ENCODE measurements at places on chromosomes 11 and 22.

DNA sequence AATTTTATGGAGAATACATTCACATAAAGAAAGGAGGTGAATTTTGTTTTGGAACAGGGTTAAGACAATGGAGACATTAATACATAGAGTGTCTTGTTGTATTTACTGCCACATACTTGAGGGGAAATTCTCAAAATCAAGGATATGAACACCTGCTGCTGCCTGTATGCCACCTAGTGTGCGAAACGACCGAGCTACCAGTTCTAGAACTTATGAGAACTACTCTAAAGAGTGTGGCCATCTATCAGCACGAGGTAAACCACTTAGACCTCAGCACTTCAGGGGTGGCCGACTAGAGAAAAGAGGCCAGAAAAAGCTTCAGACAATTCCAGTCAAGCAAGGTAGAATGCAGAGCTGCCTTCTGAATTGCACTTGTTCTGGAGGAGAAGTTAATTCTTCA is 1.5 kb upstream of the AGBL2 start:
- no peak for DNase-seq

DNA sequence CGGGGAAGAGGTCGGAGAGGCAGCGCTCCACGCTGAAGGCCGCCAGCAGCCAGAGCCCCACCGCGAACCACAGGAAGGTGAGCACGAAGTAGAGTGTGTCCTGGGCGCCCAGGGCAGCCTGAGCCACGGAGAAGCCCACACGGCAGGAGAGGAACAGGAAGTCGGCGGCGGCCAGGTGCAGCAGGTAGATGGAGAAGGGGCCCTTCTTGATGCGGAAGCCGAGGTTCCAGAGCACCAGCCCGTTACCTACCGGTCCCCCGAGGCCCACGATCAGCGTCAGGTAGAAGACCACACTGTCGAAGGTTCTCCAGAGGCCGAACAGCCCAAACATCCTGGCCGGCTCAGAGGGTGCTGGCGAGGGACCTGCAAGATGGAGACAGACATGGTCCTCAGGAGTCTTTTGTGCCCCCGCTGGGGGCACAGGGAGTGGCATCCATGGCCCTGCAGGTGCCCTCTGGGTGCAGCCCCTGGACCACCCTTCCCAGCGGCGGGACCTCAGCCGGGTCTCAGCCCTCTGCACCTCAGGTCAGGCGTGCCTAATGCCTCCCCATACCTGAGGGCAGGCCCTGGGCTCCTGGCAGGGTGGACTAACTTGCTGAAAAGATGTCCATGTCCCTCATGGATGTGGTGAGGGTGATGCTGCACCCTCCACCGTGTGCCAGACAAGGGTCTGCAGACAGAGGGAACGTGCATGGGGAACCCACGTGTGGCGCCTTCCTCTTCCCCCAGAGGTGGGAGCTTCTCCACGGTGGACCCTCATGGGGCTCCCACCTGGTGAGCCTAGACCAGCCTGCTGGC is at the start of gene MRGPRG:
Gene MRGPRG, minus strand, starts transcription at position 331 of the 798 bp plus-strand sequence. Its CDS starts 0 bp downstream, at position 331.
- DNase-seq: no peak

- DNase-seq: no peak
Observed at GRCh38 chr22:33557836-33558235, 362.4 kb downstream of the LARGE1 start.

GRCh38 chr22:17239156-17239701 is 20.0 kb upstream of the ADA2 start:
- DNase-seq: no peak

DNA sequence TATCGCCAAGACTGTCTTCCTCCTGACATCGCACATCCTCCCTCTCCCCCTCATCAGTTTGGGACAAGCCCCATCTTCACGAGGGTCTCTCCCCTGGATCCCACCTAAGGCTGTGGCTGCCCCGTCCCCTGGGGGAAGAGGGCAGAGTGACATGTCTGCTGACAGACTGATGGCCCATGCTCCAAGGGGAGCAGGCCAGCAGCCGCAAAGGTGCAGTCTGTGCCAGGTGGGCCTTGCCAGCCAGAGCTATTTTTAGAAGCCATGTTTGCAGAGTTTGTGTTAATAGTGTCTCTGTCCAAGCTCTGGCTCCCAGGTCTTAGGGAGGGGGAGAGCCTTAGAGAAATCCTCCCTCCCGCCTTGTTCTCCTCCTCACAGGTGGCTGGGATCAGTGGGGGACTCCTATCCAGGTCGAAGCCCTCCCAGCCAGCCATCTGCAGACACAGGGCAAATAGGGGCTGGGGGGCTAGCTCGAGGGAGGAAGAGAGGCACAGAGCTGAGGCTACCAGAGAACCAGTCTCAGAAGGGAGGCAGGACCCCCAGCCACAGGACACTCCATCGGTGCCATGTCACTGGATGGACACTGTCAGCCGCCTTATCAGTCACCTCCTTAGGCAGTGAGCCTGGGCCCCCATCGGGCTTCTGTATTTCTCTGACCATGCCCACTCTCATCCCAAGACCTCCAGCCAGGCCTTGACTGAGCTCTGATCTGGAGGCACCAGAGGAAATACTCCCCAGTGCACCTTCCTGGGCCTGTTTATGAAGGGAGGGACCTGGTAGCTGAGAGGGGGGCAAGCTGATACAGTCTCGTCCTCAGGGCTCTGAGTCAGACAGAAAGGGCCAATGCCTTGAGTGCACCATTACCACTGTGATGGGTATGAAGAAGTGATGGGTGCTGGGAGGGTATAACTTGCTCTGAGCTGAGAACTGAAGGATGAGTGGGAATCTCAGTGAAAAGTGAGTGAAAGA is 49.3 kb downstream of the CHRDL2 start:
- peak; percentile 48 for DNase-seq

- DNase-seq: no peak
Observed at GRCh38 chr11:5507933-5508305, 1.8 kb downstream of the UBQLN3 start.

DNA sequence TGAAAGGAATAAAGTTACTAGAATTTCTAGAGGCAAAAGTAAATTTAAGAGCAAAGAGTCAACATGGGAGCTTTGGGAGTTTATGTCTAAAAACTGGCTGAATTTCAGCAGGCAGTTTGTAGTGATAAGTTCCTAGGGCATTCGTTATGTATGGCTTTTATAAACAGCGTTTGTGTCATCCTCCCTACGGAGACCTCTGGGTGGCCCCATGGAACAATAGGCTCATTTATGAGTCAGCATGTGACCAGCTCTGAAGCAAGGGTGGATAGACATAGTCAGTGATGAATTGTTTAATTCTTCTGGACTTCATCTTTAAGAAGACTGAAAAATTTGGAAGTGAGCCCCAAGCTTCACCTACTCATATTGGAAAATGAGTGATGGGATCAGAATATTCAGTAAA is 37.1 kb downstream of the SVIP start:
- peak; percentile 10 for DNase-seq

- DNase-seq: peak; percentile 82
Observed at GRCh38 chr22:35219012-35219411, 38.3 kb upstream of the HMGXB4 start.

DNA sequence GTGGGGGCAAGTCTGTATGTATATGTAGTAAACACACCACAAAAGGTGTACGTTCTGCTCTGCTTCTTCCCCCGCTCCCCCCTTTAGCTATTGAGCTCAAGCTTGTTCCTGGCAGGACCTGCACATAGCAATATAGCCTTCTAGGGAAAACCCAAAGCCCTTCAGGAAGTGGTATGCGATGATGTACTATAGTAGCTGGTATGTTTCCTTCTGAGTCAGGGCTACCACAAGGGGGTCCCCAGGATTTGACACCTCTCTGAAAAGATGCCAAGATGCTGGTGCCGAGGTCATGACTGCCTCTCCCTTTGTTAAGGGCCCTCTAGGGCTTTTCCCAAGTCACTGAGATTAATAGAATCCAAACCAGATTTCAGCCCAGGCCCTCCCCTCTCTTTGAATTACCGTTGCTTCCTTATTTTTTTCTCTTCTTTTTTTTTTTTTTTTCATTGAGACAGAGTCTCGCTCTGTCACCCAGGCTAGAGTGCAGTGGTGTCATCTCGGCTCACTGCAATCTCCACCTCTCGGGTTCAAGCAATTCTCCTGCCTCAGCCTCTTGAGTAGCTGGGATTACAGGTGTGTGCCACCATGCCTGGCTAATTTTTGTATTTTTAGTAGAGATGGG is 268.4 kb downstream of the ETS1 start:
- DNase-seq: peak; percentile 36

GRCh38 chr11:128302425-128303186 is 284.8 kb downstream of the ETS1 start:
- no peak for DNase-seq

DNA sequence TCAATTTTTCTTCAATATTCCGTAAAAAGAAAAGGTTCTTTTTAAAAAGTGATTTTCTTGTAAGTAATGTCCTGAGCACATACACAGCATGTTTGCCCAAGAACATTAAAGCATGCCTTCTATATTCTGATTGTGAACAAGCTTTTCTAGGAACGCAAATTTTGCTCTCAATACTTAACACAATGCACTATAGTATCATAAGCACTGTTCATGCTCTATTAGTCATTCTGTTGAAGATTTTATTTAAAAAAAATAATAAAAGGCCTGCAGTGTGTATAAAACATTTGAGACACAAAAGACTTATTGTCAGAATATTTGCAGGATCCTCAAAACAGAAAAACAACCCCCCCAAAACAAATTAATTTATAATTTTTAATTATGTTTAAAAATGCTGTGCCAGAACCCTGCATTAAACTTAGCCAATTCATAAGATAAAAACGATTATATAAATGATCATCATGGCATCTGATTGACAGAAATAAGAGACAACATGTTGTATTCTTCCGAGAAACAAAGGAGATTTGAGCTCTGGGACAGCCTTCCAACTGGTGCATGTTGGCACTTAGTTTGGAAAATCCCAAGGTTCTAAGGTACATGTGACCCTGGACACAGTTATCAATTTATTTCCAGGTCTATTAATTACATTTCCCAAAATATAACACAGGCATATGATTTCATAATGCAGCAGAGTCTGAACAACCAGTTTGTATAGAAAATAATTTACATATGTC is 13.1 kb downstream of the MTMR2 start:
- no peak for DNase-seq

- DNase-seq: peak; percentile 43
Observed at GRCh38 chr22:42856179-42856864, 751 bp downstream of the ARFGAP3 start.

GRCh38 chr11:59463190-59463641 is 6.5 kb downstream of the OR4D6 start:
- DNase-seq: peak; percentile 4

- peak; percentile 25 for DNase-seq
Observed at GRCh38 chr11:73315293-73316020, 7.4 kb downstream of the ARHGEF17 start.

DNA sequence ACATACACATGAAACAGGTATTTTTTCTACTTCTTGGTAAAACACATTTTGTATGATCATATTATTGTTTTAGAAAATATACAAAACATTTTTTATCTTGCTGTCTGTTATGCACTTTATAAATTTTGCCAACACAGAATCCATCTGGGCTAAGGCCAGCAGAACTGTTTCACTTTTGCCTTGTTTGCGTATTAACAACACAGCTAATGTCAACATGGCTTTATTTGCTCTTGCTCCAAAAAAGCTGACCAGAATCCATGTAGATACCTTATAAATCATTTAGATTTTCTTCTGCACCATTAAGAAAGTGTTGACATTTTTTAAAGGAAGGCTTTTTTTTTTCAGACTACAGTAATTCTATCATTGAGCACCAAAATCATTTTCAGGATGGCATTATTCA is 58.1 kb upstream of the PGR start:
- DNase-seq: no peak

- peak; percentile 61 for DNase-seq
Observed at GRCh38 chr22:26777156-26777801, 119.9 kb downstream of the MIAT start.

DNA sequence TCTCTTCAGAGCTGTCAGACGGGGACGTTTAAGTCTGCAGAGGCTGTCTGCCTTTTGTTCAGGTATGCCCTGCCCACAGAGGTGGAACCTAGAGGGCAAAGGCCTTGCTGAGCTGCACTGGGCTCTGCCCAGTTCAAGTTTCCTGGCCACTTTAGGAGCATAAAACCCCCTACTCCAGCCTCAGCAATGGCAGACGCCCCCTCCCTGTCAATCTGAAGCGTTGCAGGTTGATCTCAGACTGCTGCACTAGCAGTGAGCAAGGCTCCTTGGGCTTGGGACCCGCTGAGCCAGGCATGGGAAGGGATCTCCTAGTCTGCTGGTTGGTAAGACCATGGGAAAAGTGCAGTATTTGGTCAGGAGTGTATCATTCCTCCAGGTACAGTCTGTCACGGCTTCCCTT is 66.6 kb upstream of the TP53I11 start:
- DNase-seq: no peak

- peak; percentile 91 for DNase-seq
Observed at GRCh38 chr11:8717876-8718753, 35.5 kb downstream of the RPL27A start.

- DNase-seq: peak; percentile 95
Observed at GRCh38 chr11:27472398-27473016, at the start of gene LGR4. LGR4 (minus strand) TSS chr11:27472790; CDS start chr11:27472302, 488 bp downstream.

DNA sequence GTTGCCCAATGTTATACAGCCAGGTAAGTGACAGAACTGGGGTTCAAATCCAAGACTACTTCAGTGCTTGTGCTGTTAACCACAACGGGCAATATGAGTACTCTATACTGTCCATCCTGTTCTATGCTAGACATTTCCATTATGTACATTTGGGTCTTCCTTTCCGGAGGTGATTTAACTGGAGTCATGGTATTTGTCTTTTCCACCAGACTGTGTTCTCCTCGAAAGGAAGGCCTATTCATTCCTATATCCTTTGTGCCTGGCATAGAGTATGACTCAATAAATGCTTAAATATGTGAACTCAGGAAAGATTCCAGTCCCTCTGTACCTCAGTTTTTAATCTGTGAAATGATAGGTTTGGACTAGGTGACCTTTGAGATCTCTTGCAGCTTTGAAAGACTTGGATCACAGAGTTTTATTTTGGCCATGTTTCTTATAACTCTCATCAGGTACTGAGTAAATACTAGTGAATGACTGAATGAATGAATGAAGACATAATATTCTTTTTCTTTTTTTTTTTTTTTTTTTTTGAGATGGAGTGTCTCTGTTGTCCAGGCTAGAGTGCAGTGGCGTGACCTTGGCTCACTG is 6.6 kb downstream of the RNF121 start:
- no peak for DNase-seq

- DNase-seq: no peak
Observed at GRCh38 chr22:46098525-46099475, 51.5 kb upstream of the PPARA start.

GRCh38 chr11:2816941-2817421 is 68.6 kb downstream of the CDKN1C start:
- DNase-seq: peak; percentile 63

DNA sequence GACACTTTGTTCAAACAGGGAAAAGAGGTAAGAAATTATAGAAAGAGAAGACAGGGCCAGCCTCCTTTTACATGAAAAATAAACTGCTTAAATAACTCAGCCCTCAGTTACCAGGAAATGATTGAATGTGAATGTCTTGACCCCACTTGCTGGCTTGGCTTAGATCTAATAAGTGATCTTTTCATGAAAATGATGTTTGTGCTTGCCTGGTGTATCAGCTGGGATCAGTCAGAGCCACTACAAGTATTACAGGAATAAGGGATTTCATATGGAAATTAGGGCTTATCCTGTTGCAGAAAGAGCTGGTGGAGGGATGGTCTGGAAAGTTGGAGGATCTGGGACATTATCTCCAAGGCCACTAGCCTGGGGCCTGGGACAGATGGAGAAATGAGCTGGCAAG is 51.8 kb downstream of the COMMD9 start:
- no peak for DNase-seq

- DNase-seq: no peak
Observed at GRCh38 chr22:37220543-37220981, 8.3 kb upstream of the SSTR3 start.

GRCh38 chr11:114988644-114989043 is 310.3 kb downstream of the NXPE2 start:
- no peak for DNase-seq

Data from EL (cell line).